ENCODE measurements at places on chromosomes 12 and 14.
A peak's percentile ranks its signal among the peaks of the same experiment; 100 is the strongest.

- peak; percentile 78 for ATAC-seq
Observed at GRCh38 chr14:64636208-64636979, 67.8 kb upstream of the PLEKHG3 start.

- ATAC-seq: no peak
Observed at GRCh38 chr14:23895480-23895879, 58.1 kb upstream of the DHRS4 start.

GRCh38 chr14:22922294-22922693, 3.3 kb upstream of the RBM23 start:
- no peak for ATAC-seq

DNA sequence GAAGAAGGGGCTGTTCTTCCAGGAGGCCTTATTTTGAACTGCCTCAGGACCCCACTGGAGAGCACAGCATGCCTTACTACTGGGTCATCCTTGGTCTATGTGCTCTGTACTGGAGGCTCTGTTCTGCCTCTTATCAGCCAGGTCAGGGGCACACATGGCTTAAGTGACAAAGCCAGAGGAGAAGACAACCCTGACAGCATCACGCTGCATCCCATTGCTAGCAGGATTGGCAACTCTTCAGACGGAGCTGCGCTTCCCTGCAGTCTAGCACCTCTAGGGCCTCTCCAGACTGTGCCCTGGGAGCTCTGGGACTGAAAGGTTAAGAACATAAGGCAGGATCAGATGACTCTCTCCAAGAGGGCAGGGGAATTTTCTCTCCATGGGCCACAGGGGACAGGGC, 17.3 kb upstream of the TIGAR start:
- ATAC-seq: no peak

DNA sequence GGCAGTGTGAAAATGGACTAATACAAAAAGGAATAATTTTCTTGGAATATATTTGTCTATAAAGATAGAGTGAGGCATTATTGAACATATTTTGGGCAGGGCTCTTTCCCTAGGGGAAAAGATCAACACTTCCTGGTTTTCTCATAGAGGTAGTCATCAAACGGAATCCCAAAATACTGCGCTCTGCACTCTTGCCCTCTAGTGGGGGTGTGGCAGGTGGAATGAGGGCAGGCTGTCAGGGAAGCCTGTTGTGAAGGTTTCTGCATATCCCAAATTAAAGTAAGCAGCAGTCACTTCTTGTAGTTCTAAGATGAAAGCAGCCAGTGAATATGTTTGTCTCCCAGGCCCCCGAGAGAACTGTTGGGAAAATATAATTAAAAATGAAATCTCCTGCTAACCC, 666.8 kb upstream of the TMEM132C start:
- ATAC-seq: no peak

DNA sequence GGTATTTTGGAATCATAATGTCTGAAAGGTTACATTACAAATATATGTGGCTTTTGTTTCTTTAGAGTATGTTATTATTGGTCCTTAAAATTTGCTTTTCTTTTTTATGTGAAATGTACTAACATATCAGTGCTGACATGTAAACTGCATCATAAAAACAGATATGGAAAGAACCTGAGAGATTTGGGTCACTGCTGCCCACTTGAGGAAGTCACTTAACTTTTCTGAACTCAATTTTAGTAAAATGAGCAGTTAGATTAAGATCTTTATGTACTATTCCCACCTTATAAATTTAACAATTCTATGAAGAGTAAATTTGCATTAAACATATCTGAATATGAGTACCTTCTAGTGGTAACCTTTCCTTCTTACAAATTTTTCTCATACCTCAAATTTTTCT, 7.5 kb downstream of the PTGR2 start:
- no peak for ATAC-seq

Measured in motor neuron (in vitro differentiated cells).